Spinal cord (tissue), 10 donors: ENCODE measurements at places on chromosomes 7 and 10. TPM values are rescaled to one million over a fixed set of nuclear protein-coding genes. Genes with fewer than 3 reads are reported as not detected.

RGS10 gene
- total RNA-seq: 34.5 TPM

CALY gene
- 24.9 TPM for total RNA-seq

BBS9 gene
- 67.8 TPM for total RNA-seq

SNX10 gene
- 16.9 TPM for total RNA-seq

ABCB4 gene
- 2.7 TPM for total RNA-seq

CNNM1 gene
- 1.6 TPM for total RNA-seq
